Activated CD4-positive, alpha-beta memory T cell treated with anti-CD3 and anti-CD28 coated beads for 36 hours (primary cell): ENCODE measurements at places on chromosomes 2 and 18. TPM values are rescaled to one million over a fixed set of nuclear protein-coding genes. Genes with fewer than 3 reads are reported as not detected.

The CUL3 gene
- 79.5 TPM for total RNA-seq

DNA sequence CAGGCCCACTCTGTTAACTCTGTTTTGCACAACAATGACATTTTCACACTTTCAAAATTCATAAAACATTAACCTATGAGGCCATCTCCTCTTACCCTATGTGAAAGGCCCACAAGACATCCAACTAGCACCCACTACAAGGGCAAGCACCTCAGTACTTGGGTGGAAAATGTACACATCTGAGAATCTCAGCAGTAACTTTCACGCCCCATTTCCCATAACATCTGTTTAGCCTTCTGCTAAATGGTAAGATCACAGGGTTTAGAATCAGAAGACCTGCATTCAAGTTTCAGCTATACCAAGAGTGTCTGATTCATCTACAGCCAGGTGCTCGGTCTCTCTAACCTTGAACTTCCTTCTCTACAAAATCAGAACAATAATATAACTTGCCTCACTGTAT, 89.2 kb downstream of the SP100 start:
- no peaks in the 10 kb centered on the region for H3K27me3 ChIP-seq
- peaks cover 66% of the 10 kb centered on the region for H3K36me3 ChIP-seq
- DNase-seq = no peak
- H3K4me3 ChIP-seq = no peak overlapping the region

DNA sequence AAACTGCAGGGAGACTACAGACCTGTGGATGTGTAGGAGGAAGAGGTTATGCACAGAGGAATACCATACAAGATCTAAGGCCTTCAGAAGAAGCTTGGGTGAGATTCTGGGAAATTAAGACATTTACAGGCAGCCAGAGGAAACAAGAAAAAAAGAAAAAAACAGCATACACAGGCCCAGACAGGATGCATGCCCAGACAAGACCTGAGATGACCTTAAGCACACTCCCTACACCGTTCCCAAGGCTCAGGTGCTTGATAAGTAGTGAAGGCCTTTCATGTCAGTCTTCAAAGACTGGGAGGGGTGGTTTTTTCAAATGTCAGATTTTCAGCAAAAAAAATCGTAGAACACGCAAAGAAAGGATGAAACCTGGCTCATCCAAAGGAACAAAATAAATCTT, 83.0 kb downstream of the CCDC138 start:
- H3K27ac ChIP-seq = no peak overlapping the region
- no peaks in the 10 kb centered on the region for H3K27me3 ChIP-seq
- no peak for DNase-seq

DNA sequence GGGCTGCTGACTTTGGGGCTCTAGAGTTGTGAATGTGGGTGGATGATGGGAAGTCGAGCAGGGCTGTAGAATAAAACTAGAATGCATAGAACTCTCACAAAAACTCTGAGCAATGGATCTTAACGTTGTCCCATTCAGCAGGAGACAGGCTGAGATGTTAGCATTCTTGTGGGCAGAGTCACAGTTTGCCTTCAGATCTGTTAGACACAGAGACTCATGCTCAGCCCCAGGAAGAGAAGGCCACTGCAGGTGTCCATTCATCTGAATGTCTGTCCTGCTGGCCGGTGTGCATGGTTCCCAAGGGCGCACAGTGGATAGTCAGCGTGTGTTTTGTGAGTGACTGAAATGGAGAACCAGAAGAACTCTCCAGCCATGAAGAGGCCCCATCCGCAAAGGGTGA, 111.3 kb downstream of the TSN start:
- no peaks in the 10 kb centered on the region for H3K36me3 ChIP-seq
- no peaks in the 10 kb centered on the region for H3K4me1 ChIP-seq
- H3K27ac ChIP-seq = no peak overlapping the region

DNA sequence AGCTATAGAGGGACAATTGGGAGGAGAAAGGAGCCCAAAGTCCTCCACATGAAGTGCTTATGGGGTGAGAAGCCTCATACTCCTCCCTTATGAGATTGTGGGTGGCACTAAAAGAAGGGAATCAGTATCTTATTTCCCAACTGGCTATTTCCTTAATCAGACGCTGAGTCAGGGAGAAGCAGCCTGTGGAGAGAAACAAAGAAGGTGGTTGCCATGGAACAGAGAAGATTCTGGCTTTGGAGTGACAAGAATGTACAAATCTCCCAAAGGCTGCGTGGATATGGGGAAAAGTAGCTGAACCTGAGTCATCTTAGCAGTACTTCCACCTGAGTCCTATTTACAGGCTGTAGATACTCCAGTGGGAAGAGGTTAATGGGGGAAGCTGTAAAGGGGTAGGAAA, 115.8 kb upstream of the CWC22 start:
- H3K4me1 ChIP-seq = no peaks in the 10 kb centered on the region
- H3K36me3 ChIP-seq = no peaks in the 10 kb centered on the region
- H3K27me3 ChIP-seq = no peaks in the 10 kb centered on the region
- no peak overlapping the region for H3K4me3 ChIP-seq
- no peak overlapping the region for H3K27ac ChIP-seq
